ENCODE measurements at places on chromosomes 5 and 9.
A peak's percentile ranks its signal among the peaks of the same experiment; 100 is the strongest.

GRCh38 chr5:160083501-160083900 is 35.7 kb downstream of the PWWP2A start:
- DNase-seq: no peak

- DNase-seq: no peak
These were observed 11.0 kb downstream of the TRIO start for GRCh38 chr5:14153932-14154731.

GRCh38 chr9:15253197-15253596 is 53.8 kb downstream of the TTC39B start:
- DNase-seq: no peak

GRCh38 chr5:136729901-136730355 is 364.6 kb upstream of the TRPC7 start:
- DNase-seq: no peak

- DNase-seq: no peak
These were observed 93.9 kb downstream of the GALNT10 start for GRCh38 chr5:154284433-154284832.

GRCh38 chr5:160423099-160423498 is 1.4 kb downstream of the PTTG1 start:
- DNase-seq: no peak

GRCh38 chr9:90526386-90526785 is 116.2 kb downstream of the DIRAS2 start:
- no peak for DNase-seq

DNA sequence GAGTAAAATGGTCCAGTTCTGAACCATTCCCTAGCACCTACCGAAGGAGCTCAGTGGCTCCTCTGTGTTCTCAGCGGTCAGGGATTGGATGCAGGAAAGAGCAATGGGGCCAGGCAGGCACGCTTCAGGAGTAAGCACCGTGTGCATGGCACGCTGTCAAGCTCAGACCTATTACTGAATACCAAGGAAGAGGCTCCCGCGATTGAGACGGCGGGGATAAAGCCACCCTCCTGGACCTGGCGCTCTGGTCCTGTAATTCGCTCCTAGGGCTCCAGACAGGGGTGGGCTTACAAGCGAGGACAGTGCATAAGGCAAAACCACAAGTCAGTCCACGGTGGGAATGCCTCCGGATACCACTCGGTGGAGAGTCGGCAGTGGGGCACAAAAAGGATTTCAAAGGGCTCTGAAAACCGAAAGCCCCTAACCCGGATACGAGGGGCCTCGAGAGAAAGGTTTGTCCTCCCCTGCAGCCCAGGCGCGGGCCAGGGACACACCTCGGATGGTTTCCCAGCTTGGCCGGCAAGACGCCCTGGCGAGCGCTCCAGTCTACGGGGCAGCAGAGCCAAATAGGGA is 988 bp downstream of the OXCT1 start:
- no peak for DNase-seq

- no peak for DNase-seq
These were observed 65.1 kb downstream of the ANKH start for GRCh38 chr5:14806456-14806855.

DNA sequence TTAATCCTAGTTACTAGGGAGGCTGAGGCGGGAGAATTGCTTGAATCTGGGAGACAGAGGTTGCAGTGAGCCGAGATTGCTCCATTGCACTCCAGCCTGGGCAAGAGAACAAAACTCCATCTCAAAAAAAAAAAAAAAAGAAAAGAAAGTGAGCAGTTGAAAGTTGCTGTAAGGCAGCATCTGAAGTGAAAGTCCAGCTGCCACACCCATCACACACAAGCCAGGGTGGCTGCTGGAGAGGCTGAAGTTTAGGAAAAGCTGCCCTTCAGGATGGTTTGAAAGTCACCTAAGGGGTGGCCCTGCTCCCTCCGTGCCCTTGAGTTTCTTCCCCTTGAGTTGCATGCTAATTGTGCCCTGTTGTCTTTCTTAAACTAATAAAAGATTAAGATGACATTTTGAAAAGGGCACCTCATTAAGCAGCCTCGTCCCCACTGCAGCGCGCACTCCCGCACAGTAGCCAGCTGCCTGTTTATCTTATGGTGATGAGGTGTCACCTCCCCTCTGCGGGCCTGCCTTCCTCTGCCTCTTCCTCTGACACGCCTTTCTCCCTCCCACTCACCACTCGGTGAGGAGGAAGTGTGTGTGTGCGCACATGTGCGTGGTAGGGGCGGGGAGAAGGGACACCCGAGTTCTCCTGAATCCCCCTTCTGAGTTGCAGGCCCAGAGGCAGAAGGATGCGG is 104.2 kb upstream of the PANK3 start:
- DNase-seq: peak; percentile 11

DNA sequence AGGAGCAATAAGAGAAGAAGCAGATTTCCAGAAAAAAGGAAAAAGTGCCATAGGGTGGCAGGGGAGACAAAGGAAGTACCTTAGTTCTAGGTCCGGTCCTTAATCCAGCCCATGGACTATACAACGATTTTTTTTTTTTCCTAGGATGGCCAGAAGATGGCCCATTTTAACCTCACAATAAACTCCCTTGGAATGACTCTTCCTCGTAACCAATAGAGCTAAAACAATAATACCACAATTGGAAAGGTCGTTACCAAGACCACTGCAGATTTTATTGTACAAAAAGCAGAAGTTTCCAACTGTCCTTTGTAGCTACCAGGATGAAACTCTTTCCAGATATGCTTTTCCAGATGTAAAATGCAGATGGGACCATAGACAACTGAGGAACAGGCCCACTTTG is 34.4 kb upstream of the SSBP2 start:
- DNase-seq: no peak

DNA sequence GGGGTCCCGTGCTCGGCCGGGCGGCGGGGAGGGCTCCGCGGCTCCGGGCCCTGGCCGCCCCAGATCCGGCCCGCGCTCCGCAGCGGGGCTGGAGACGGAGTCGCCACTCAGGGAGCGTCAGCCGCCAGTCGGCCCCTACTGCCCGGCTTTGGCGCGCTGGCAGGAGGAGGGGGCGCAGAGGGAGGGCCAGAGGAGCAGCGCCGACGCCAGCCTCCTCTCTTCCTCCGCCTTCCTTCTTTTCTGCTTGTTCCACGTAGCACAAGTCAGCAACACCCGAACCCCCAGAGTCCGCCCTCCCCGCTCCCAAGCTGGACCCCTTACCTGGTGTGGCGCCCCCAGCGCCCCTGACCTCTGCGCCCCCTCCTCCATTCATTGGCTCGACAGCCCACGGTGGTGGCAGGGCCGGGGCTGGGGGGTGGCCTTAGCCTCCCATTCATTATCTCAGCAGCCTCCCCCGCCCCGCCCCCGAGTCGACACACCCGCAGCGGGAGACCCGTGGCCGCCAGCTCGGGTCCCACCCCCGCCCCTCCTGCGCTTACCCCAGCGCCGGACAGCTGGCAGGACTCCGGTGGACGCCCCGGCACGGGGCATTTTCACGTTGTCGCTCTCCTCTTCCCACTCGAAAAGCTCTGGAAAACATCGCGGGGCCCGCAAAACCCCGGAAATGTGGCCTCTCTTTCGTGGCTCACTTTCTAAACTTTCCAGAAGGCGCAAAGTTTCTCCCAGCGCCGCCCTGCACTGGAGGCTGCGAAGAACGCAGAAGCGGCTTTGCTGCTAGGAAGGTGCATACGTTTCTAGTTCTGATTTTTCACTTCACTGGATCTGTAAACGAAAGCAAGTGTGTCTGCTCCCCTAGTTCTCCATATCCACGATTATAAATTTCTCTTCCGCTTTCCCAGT is at the start of gene LPAR1:
LPAR1 (minus strand) TSS at position 140 of the 900 bp plus-strand sequence. CDS start 66,353 bp downstream, outside the sequence.
- no peak for DNase-seq
